ENCODE measurements at places on chromosomes 5 and 9. TPM values are rescaled to one million over a fixed set of nuclear protein-coding genes. Genes with fewer than 3 reads are reported as not detected.

PFDN1 gene
- total RNA-seq, result 145 TPM

SHISAL2B gene
- not detected for total RNA-seq

PLPP7 gene
- total RNA-seq, result 2.0 TPM

PCDHB9 gene
- 1.0 TPM for total RNA-seq

VDAC1 gene
- total RNA-seq, result 142 TPM

LCN15 gene
- not detected for total RNA-seq

RNF20 gene
- 24.1 TPM for total RNA-seq

SH3RF2 gene
- 18.2 TPM for total RNA-seq

TRPM6 gene
- total RNA-seq, result 0.36 TPM

FGF10 gene
- 3.1 TPM for total RNA-seq

DNA sequence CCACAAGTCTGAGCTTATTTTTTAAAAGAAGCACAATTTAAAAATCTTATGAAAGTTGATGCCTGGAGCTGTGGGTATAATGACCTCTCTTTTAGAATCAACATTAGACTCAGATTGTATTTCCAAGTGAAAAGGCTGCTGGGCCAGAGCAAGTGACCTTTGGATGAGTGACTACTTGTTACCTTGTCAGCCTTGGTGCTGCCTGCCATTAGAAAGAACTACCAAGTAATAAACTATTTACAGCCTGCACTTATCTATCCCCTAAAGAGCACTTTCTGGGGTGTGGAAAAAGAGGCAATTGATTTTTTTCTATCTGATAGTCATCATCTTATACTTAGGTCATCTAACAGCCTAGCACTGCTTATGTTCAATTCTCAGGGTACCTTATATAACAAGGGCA is 134.9 kb upstream of the FBXL17 start:
- DNase-seq, result no peak

- no peak for DNase-seq
These were observed 10.4 kb upstream of the FAM120AOS start for GRCh38 chr9:93463638-93464248.

DNA sequence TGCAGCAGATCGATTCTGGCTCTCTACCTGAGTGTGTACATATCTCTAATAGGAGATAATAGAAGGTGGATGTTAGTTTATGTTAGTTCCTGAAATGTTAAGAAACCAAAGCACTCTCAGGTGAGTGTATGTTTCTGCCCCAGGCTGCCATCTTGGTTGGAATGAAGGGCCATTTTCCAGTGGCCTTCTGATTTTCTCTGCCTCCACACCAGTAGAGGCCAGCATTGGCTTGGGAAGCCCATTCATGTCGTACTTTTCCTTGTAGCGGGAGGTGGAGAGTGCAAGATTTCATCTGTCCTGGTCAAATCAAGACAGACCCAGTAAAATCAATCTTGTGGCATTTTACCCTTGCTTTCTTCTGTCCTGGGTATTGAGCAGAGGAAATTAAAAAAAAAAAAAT is 91.0 kb downstream of the GAS1 start:
- DNase-seq, result no peak

GRCh38 chr5:139696167-139696893 is 48.2 kb downstream of the CXXC5 start:
- DNase-seq, result no peak

DNA sequence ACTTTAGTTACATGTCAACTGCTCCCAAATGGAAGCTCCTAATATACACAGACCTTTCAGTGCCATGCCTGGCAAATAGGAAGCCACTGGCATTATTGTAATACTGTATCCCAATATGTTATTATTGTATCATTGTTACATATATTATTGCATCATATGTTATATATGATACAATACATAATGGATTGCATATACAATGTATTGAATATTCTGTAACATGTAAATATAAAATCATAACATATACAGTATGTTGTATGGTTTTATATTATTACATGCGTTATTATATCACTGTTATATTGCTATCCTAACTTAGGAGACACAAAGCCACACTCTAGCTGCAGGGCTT is 38.5 kb downstream of the RAPGEF1 start:
- no peak for DNase-seq

DNA sequence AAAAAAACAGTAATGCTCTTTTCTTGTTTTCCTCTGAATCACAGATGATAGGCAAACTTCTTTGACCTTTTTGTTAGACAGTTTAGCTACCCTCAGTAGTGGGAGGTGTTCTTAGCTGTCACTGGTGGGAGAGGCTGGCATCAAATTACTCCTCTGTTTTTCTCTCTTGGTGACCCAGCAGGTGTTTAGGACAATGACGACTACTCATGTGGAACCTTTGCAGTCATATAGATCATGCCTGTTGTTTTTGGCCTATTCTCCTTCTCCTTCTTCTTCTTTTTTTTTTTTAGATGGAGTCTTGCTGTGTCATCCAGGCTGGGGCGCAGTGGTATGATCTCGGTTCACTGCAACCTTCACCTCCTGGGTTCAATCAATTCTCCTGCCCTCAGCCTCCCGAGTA is 15.4 kb upstream of the NPR2 start:
- DNase-seq, result no peak

- peak; percentile 49 for DNase-seq
These were observed 1.5 kb downstream of the ARPC5L start for GRCh38 chr9:124863371-124863871.

GRCh38 chr9:125644819-125645507 is 62.0 kb downstream of the MAPKAP1 start:
- no peak for DNase-seq

DNA sequence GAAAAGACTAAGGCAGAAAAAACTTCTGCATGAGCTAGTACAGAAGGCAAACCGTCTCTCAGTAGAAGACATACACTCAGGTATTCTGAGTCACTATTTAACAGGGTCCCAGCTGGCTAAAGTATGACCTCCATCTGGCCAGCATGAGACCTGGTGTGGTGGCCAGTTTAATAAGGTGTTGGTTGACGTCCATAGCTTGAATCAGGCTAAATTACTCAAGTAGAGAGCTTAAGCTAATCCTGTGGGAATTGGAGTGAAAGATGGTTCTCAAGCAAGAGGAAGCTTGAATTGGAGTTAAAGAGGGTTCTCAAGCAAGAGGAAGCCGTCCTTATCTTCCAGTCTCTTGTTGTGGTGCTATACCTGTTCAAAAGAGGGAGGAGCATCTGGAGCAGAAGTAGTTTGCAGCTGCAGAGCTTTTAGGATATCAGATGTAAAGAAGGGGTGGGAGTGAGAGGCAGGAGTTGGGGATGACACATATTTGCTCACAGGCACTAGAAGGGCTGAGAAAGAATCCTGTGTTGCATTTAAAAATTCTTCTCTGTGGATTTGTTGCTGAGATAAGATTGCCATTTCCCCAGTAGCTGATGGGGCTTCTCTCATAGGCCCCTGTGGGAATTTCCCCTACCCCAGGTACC is 136.1 kb upstream of the RUSC2 start:
- no peak for DNase-seq

DNA sequence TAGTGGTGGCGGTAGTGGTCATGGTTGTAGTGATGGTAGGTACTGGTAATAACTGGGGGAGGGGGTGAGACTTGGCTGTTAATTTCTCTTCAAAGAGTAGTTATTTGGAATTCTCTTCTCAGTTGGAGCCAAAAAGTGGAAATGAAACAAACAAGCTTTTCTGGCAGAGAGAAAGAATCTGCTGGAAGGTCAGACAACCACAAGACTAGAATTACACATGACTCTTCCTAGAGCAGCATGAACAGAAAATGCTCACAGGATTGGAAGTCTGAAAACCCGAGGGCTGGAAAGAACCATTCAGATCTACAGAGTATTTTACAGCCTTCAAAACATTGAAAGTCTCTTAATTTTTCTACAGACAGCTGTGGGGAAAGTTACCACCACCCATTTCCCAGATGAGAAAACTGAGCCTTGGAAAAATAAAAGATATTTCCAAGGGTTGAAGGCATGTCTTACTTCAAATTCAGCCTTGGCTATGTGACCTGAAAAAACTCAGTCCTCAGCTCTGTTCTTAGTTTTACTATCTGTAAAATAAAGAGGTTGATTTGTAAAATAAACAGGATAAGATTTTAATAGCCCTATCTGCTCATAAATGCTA is 42.9 kb upstream of the TRIM32 start:
- no peak for DNase-seq

DNA sequence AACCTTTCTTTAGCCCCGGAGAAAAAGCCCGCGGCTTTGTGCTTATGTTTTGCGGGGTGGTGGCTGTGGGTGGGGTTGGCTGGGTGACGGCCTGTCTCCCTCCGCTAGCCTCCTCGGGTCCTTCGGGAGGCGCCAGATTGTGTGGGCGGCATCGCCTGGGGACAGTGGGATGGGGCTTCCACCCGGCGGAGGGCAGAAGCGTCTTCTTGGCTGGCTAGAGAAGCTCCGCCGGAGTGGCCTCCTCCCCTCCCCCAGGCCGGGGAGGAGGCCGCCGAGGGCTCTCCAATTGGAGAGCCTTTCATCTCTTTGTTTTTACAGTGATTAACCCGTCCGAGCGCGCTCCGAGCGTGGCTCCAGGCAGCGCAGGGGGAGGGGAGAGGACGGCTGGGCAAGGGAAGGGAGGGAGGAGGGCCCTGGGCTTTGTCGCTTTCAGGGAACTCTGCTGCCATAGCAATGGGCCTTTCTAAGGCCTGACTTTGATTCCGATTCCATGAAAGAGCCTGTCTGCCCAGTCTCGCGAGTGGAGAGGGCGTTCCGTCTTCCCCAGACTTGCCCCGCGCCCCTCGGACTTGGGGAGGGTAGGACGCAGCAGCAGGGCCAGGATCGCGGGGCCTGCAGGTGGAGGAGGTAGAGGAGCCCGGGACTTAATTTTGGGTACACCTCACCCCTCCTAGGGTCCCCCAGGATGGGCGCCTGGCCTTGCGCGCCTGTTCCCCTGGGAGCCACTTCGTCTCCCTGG is 36.7 kb upstream of the TIFAB start:
- no peak for DNase-seq

GRCh38 chr9:23766613-23767012 is 59.4 kb downstream of the ELAVL2 start:
- no peak for DNase-seq

DNA sequence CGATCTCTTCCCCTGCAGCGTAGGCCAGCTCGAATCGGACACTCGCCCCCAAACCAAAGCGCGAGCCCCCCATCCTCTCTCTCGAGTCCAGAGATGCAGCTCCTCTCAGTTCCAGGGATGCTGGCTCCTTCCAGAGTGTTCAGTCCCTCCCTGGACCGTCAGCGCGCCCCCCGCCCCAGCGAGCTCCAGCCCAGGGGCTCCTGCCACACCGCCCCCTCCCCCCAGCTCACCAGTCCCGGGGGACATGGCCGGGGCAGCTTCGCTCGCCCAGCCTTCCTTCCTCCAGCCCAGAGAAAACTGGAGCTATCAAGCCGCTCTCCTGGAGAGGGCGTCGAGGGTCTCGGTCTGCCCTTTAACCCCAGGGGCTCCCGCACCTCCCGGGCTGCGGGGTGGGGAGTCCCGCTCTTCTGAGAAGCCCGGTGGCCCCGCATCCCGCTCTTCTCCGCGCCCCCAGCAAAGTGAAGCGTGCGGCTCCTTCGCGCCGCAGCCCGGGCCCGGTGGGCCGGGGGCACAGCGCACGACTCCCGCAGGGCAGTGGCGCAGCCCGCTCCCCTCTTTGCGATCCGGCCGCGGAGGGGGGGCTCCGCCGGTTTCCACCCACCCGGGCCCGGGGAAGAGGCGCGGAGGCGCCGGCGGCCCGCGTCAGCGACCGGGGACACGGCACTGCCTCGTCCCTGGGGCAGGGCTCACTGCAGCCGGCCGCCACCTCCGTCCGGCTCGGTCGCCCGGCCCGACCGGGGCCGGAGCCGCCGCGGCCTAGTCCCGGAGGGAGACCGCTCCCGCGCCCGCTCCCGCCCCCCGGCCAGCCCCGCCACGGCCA is 587 bp downstream of the MIER3 start:
- DNase-seq, result peak; percentile 12

DNA sequence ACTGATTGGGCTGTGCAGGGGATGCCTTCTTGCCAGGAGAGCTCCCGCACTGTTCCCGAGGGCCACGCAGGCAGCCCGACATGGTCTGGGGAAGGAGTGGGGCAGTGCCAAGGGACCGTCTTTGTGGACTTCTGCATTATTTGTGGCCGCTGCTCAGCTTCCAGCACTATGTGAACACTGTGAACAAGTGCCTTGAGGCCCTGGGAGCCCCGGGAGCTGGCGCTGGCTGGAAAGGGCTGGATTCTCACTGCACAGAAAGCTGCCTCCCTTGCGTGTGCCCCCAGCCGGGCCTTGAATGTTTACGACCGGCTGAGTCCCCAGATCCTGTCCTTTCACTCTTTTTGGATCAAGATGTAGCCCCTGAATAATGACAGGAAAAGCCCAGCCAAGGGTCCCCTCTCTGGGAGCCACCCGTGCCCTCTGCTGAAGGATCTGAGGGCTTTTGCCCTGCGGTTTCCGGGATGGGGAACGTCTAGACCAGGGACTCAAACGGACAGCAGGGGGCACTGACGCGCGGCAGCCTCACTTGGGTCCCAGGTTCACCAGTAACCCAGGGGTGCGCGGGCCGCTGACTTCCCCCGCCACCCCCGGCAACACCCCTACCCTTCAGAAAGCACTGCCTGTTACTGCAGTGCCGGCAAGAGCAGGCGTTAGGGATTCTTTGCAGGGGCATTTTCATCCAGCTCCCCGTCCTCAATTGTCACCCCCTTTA is 98.9 kb upstream of the FCN2 start:
- DNase-seq, result no peak

- DNase-seq, result no peak
These were observed 47.9 kb upstream of the UNC5A start for GRCh38 chr5:176762489-176762888.

- DNase-seq, result peak; percentile 26
These were observed 376 bp downstream of the ANKRD18B start for GRCh38 chr9:33524306-33524947.

DNA sequence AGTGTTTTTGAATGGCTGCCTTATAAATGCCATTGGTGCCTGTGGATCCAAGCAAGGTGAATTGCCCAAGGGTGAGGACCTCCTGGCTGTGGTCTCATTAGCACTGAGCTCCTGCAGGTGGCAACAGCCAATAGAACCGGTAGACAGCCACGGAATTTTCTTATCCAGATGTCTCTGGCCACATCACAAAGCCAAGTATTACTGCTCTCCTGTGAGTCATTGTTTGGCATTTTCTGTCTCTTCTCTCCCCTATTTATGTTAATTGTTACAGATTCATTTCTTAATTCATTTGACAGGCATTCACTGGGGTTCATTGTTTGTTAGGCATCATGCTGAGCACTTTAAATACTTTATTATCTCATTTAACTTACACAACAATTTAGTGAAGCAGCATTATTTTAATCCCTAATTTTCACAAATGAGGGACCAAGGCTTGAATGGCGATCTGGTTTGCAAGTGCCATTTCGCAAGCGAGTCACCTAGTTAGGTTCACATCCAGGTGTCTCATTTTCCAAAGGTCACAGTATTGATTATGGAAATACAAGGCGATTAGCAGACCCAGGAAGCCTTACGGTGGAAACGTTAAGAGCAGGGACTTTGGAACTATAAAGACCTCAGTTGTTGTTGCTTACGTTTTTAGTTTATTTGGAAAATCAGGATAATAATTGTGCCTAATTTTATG is 58.2 kb upstream of the DPYSL3 start:
- no peak for DNase-seq

DNA sequence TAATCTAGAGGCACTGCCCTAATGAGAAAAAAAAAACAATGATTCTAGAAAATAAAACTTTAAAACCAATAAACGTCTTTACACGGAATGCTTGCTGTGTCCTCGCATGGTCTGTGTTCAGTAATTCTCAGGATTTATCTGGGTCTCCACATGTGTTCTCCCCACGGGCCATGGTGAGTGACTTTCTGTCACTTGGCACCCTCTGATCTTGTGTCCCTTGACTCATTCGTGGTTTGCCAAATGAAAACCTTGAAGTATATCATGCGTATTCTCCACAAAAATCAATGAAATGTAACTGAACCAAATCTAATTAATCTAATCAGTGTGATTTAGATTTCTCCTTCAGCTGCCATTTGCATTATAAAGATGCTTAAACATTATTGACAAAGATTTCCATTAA is 48.0 kb downstream of the UBE2QL1 start:
- no peak for DNase-seq

Measured in prostate gland (tissue), 2 donors.